ENCODE measurements at places on chromosomes 12 and 14.

DNA sequence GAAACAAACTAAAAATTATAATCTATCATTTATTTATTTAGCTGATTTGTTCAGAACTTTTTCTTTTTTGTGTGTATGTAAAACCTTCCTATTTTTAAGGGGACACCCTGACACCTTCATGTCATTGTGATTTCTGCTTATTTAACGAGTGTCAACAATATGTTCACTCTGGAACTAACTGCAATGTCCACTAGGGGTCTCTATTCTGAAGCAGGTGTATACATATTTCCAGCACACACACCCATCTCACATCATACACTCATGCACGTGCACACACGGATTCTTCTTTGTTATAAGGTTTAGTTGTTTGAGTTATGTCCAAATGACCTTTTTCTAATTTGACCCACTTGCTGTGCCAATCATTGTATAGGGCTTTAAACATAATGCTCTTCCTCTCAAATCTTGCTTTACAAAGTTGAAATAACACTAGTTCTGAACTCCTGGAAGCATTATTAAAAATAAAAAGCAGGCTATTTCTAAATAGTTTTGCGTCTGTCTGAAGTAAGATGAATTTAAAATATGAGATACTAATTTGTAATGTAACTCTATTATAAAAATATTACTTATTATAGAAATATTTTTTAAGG lies 15.5 kb downstream of the E2F7 start:
- DNase-seq: no peak

DNA sequence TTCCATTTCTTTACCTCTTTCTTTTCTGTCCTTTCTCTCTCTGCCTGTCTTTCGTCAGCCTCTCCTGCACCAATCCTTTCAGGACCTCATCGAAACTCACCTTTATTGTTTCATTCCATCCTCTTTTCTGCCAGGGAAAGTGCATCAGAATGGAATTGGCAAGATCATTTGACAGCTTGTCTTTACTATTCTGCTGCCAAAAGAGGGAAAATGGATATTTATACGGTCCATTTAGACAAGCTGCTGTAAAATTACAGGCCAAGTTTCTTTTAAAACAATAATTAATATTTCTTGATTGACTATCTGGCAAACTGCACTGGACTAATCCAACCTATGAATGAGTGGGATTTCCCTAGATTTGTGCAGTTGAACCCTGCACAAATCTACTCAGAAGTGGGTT lies 7.6 kb upstream of the SRGAP1 start:
- no peak for DNase-seq

- no peak for DNase-seq
These were observed 11.0 kb downstream of the ZBTB39 start for GRCh38 chr12:56995201-56995929.

- no peak for DNase-seq
These were observed 19.2 kb downstream of the IL26 start for GRCh38 chr12:68206446-68206845.

DNA sequence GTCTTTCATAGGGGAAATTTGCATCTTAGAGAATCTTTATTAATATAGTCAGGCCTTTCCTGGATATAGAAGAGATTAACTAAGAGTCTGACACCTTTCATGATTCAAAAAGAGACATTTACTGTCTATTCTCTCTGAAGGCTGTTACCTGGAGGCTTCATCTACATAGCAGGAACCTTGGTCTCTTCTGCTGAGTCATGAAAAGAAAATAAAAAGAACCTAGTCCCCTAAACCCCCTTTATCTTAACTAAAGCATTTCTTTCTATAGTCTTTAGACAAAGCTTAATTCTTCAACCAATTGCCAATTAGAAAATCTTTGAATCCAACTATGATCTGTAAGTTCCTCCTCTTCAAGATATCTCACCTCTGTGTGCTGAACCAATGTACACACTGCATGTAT lies 33.1 kb downstream of the RPS29 start:
- DNase-seq: no peak

DNA sequence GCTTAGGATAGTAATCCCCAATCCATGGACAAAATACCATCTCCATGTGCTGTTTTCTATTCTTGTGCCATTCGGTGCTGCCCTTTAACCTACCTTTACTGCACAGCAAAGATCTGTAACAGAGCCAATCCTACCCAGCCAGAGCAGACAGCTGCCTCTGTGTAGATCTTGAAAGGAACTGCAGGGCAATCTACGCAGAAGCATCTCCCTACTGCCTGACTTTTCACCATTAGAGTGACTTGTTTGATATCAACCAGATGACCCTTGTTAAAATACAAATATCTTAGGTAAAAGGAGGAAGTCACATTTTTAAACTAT lies 33.9 kb upstream of the PPM1A start:
- no peak for DNase-seq

- no peak for DNase-seq
These were observed 1.9 kb downstream of the TMTC3 start for GRCh38 chr12:88144037-88144436.

GRCh38 chr12:4932576-4932975 lies 22.9 kb downstream of the KCNA1 start:
- DNase-seq: no peak

DNA sequence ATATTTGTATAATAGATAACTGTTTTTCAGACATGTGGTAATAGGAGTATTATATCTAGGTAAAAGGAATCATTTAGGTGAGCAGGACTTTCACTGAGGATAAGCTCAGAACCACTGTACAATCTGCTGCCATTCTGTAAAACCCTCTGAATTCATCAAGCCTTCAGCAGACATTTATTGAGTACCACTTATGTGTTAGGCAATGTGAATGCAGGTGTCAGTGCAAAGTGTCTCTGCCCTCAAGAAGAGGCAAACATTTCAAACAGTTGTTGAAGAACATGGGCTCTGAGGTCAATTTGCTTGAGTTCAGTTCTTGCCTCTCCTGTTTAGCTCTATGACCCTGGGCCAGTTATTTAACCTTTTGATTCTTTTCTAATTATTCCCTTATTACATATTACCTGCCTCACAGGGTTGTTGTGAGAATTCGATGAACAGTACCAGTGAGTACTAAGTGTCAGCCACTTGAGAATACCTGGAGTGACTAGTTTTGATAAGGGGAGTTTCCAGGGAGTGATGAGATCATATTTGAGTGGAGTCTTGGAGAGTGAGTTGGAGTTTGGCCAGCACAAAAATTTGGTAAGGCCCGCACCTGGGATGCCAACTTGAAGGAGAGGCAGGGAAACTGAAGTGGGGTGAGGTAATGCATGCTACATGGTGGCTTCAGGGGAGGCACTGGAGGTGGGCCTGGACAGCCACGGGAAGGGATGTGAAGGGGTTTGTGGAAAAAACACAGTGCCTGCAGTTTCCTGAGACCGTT lies 33.7 kb downstream of the RASSF8 start:
- no peak for DNase-seq

- no peak for DNase-seq
These were observed 417.2 kb upstream of the NOVA1 start for GRCh38 chr14:27015065-27015464.

GRCh38 chr12:76026643-76027063 lies 4.9 kb downstream of the PHLDA1 start:
- DNase-seq: no peak

- DNase-seq: no peak
These were observed 42.0 kb downstream of the TRAF3 start for GRCh38 chr14:102819176-102819628.

DNA sequence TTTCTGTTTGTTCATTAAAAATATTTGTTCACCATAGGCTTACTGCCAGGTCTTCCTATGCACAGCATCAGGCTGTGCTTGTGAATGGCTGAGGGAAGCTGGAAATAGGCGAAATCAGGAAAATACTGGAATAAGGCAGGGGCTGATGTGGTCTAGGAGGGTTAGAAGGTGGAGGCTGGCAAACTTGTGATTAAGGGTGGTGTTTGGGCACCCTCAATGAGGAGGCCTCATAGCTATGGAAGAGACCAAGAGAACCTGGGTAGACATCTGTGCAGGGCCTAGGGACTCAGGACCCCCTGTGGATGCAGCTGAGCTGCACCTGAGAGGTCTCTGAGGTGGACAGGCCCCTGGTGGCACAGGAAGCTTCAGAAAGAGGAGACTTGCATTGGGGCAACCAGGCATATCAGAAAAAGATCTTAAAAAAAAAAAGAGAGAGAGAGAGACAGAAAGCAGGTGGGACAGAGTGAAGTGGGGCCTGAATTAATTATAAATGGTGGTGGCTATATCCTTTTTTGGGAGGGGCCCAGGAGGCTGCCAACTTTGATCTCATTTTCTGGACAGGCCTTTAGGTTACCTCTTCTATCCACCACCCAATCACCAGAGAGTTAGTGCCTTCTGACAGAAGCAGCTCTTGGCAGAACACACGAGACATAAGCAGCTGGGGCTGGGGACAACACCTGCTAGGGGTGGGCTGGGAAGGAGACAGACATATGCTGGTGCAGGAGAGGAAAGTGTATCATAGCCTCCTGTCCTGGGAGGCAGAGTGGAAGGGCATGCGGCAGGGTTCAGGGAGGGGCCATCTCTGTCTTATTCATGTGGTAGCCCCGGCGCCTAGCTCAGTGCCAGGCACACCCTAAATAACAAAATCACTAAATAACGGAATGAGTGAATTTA lies 46.7 kb upstream of the ATP23 start:
- no peak for DNase-seq

- no peak for DNase-seq
These were observed 612 bp downstream of the VPS37B start for GRCh38 chr12:122895320-122895703.

DNA sequence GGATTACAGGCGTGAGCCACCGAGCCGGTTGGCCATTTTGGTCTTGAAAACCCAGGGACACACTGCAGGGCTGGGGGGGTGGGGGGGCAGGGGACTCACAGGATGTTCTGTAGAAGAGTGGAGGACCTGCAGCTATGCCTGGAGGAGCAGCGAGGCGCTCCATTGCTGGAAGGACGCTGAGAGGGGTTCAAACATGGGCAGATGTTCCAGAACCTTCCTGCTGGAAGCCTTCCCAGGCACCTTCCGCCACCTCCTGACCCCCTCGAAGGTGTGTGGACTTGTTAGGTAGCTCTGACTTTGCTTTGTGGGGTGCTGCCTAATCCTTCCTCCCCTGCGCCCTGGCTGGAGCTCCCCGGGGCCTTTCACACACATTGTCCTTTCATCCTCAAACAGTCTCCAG lies 19.6 kb upstream of the PPP1R13B start:
- DNase-seq: no peak

DNA sequence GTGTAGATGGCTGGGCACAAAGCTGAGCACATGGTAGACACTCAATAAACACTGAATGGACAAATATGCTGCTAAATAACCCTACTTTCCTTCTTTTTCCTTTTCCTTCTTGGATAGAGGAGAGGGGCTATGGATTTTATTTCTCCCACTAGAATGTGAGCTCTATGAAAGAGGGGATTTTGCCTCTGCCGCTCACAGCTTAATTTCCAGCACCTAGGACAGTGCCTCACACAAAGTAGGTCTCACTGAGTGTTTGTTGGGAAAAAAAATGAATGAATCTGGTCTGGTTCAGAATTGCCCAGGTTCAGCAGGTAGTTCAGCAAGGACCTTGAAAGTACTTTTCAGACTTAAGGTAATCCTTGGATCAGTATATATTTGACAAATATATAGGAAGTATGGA lies 65.5 kb downstream of the WSCD2 start:
- no peak for DNase-seq

All from nucleus accumbens (tissue), 56 donors.